ENCODE measurements at places on chromosomes 5 and 9. TPM values are rescaled to one million over a fixed set of nuclear protein-coding genes. Genes with fewer than 3 reads are reported as not detected.

DNA sequence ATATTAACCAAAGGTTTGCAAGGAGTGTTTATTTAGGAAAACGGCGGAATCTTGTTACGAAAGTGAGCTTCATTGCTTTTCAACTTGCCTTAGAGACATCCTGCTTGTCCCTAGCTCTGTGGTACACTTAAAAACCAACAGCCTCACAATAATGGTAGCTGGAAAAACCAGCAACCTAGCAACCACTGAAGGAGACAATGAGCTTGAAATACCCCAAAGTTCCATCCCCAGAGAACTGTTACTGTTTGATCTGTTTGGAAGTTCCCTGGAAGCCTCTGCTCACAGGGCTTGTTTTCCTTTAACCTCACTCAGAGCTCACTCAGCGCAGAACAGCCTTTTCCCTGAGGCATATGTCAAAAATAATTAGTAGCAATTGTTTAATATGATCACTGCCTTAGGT, 43.2 kb downstream of the SH3TC2 start:
- DNase-seq, result no peak
- H3K27me3 ChIP-seq, result no peaks in the 10 kb centered on the region
- H3K36me3 ChIP-seq, result no peaks in the 10 kb centered on the region
- H3K27ac ChIP-seq, result no peak overlapping the region

DNA sequence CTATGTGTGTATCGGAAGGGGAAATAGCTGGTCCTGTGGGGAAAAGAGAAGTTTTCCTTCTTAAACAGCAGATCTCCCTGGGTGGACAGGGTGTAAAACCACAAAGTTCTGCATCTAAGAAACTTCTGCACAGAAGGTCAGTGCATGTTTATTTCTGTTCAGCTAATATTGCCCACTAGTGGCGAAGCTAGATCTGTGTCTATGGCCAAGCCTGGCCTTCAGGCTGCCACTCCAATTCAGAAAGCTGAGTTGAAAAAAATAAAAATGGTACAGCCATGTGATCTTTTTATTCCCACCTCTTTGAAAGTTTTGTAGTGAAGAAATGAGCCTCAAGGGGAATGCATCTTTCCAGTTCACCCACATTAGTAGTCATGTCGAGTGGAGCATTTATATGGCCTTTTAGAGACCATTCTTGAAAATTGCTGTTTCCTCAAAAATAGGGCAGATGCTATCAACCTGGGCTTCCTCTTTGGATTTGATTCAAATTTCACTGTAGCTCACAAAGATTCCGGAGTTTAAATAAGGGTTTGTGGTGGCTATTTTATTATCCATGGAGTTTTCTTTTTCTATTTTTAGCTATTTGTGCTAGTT, 488.0 kb downstream of the PRELID2 start:
- no peaks in the 10 kb centered on the region for H3K4me1 ChIP-seq
- no peaks in the 10 kb centered on the region for H3K36me3 ChIP-seq
- no peaks in the 10 kb centered on the region for H3K27me3 ChIP-seq
- no peak overlapping the region for H3K27ac ChIP-seq
- DNase-seq, result peak; percentile 68
- no peak overlapping the region for H3K4me3 ChIP-seq

GRCh38 chr9:994005-994404, 17.6 kb downstream of the DMRT3 start:
- peaks cover 43% of the 10 kb centered on the region for H3K27me3 ChIP-seq
- DNase-seq, result no peak
- no peak overlapping the region for H3K4me3 ChIP-seq
- H3K4me1 ChIP-seq, result no peaks in the 10 kb centered on the region
- no peaks in the 10 kb centered on the region for H3K36me3 ChIP-seq
- H3K27ac ChIP-seq, result no peak overlapping the region

DNA sequence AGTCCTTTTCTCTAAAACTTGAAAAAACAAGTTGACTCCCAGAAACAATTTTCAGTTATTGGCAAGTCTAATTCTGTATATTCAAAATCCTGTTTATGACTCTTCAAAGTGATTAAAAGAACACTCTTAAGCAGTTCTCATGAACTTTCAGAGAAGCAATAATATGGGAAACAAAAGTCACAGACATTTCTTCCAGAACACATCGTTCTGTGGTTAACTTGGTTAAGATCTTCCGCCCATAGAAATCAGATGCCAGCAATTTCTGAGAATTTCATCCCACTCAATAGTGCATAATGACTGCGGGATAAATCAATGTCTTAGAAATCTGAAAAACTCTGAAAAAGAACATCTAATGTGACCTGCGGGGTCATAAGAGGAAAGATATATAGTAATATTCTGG, 300.5 kb downstream of the COX7C start:
- DNase-seq, result no peak
- no peak overlapping the region for H3K4me3 ChIP-seq
- no peaks in the 10 kb centered on the region for H3K27me3 ChIP-seq

DNA sequence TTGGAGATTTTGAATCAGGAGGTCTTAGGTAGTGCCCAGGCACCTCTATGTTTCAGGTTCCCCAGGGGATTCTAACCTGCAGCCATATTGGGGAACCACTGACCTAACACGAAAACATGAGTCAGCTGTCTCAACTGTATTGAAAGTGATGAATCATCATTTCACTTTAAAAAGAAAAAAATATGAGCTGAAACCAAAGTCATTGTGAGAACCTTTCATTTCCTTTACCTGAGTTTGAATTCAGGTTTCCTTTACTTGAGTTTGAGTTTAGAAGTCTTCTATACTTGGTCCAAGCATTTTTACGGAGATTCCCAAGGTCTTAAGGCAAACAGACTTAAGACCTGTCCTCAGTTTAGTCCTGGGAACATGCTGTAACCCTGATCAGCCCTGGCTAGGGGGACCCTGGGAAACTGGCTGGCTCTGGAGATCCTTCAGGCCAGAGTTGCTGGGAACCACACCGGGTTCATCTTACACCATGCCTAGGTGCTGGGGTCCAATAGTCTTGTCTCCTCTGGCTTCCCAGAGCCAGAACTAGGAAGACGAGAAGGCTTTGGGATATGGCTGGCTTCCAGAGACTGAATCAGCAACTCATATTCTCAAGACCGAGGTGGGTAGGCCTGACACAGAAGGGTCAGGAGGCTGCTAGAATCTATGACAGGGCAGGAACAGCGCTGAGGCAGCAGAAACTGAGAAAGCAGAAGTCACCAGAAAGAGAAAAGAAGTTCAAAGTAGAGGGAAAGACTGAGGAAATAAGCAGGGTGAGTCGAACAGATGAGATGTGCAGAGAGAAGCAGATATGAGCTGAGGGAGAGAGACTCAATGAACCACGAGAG, 16.4 kb upstream of the PDCD1LG2 start:
- H3K4me3 ChIP-seq, result no peak overlapping the region
- no peak overlapping the region for H3K27ac ChIP-seq
- no peaks in the 10 kb centered on the region for H3K4me1 ChIP-seq
- no peaks in the 10 kb centered on the region for H3K36me3 ChIP-seq
- DNase-seq, result no peak
- no peaks in the 10 kb centered on the region for H3K27me3 ChIP-seq

DNA sequence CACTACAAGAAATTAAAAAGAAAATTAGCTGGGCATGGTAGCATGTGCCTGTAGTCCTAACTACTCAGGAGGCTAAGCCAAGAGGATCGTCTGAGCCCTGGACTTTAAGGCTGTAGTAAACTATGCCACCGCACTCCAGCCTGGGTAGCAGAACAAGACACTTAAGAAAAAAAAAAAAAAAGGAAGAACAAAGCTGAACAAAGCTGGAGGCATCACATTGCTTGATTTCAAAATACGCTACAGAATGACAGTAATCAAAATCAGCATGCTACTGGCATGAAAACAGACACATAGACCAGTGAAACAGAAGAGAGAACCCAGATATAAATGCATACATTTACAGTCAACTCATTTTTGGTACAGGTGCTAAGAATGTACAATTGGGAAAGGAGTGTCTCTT, 14.5 kb upstream of the OTULIN start:
- H3K4me3 ChIP-seq, result no peak overlapping the region
- no peak for DNase-seq
- H3K27me3 ChIP-seq, result peaks cover 12% of the 10 kb centered on the region
- no peaks in the 10 kb centered on the region for H3K36me3 ChIP-seq
- H3K4me1 ChIP-seq, result no peaks in the 10 kb centered on the region

The TAF11L10 gene
- polyA plus RNA-seq, result not detected
